ENCODE measurements at places on chromosomes 7 and 10. TPM values are rescaled to one million over a fixed set of nuclear protein-coding genes. Genes with fewer than 3 reads are reported as not detected.

Gene NPY4R
- polyA plus RNA-seq, result 1.8 TPM

Gene KRIT1
- 51.8 TPM for polyA plus RNA-seq

Gene TASOR2
- polyA plus RNA-seq, result 31.0 TPM

Gene LEP
- polyA plus RNA-seq, result 0.01 TPM

Gene AKR1C4
- polyA plus RNA-seq, result 0.39 TPM

Gene MYOF
- 31.6 TPM for polyA plus RNA-seq

Gene PLAU
- 19.6 TPM for polyA plus RNA-seq

Gene ZNRF2
- polyA plus RNA-seq, result 12.1 TPM

Gene FKBP6
- polyA plus RNA-seq, result 0.04 TPM

Gene SDHAF3
- polyA plus RNA-seq, result 26.2 TPM

Gene SSC4D
- 1.2 TPM for polyA plus RNA-seq

Gene HOXA4
- polyA plus RNA-seq, result 19.7 TPM

Gene COL17A1
- 8.8 TPM for polyA plus RNA-seq

Gene LIPF
- not detected for polyA plus RNA-seq

Gene CLRN3
- 121 TPM for polyA plus RNA-seq

Gene CCDC172
- not detected for polyA plus RNA-seq

Gene OR2A7
- polyA plus RNA-seq, result 16.7 TPM

Gene DENND2A
- polyA plus RNA-seq, result 12.2 TPM

Gene SFTPA1
- not detected for polyA plus RNA-seq

Gene ASZ1
- polyA plus RNA-seq, result not detected

Gene PNLIP
- 0.12 TPM for polyA plus RNA-seq

Gene TMEM254
- 49.6 TPM for polyA plus RNA-seq

Gene MSMB
- polyA plus RNA-seq, result 0.25 TPM

Gene GPC2
- 3.9 TPM for polyA plus RNA-seq

Gene SAMD9L
- polyA plus RNA-seq, result 6.5 TPM

Gene GSAP
- 13.6 TPM for polyA plus RNA-seq

Gene SEPTIN7
- polyA plus RNA-seq, result 258 TPM

Gene MBL2
- 0.09 TPM for polyA plus RNA-seq

Gene CUZD1
- polyA plus RNA-seq, result 0.90 TPM

Gene SLC13A1
- polyA plus RNA-seq, result 1.7 TPM

Gene CLCN1
- 1.6 TPM for polyA plus RNA-seq

Gene CYP2W1
- polyA plus RNA-seq, result 598 TPM

Gene HMX3
- 1.5 TPM for polyA plus RNA-seq

Gene ACTR3C
- 6.1 TPM for polyA plus RNA-seq

Gene PODXL
- polyA plus RNA-seq, result 26.9 TPM

Gene TWIST1
- polyA plus RNA-seq, result 0.61 TPM

Gene ELOVL3
- 0.12 TPM for polyA plus RNA-seq

Gene LDB3
- 4.0 TPM for polyA plus RNA-seq

Gene C10orf62
- polyA plus RNA-seq, result 0.09 TPM

Gene CLEC2L
- polyA plus RNA-seq, result 1.5 TPM

Gene RHOBTB1
- 21.8 TPM for polyA plus RNA-seq

Gene GOLGA7B
- 3.9 TPM for polyA plus RNA-seq

Gene RET
- polyA plus RNA-seq, result 20.1 TPM

Gene PSD
- 62.0 TPM for polyA plus RNA-seq

Gene UCMA
- not detected for polyA plus RNA-seq

Measured in large intestine (tissue), 12 donors.